ENCODE measurements at places on chromosomes 1 and 21.

- no peak for DNase-seq
Observed at GRCh38 chr1:32361674-32362473, 411 bp downstream of the FAM229A start.

DNA sequence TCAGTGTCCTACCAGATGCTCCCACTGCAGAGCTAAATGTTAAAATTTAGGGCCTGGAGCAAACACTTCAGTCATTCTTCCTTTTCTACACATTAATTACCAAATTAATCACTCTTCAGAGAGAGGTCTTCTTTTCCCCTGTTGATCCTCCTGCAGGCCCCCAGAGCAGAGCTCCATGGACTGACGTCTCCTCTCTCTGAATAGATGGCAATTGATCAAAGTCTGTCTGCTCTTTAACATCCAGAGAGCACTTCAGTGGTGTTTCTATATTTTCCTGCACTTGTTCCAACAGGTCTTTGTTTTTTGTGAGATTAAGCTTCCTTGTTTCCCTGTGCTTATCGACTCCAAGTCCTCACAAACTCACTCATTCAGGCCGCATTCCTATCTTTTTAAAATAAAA lies 239.3 kb downstream of the SIPA1L2 start:
- no peak for DNase-seq

DNA sequence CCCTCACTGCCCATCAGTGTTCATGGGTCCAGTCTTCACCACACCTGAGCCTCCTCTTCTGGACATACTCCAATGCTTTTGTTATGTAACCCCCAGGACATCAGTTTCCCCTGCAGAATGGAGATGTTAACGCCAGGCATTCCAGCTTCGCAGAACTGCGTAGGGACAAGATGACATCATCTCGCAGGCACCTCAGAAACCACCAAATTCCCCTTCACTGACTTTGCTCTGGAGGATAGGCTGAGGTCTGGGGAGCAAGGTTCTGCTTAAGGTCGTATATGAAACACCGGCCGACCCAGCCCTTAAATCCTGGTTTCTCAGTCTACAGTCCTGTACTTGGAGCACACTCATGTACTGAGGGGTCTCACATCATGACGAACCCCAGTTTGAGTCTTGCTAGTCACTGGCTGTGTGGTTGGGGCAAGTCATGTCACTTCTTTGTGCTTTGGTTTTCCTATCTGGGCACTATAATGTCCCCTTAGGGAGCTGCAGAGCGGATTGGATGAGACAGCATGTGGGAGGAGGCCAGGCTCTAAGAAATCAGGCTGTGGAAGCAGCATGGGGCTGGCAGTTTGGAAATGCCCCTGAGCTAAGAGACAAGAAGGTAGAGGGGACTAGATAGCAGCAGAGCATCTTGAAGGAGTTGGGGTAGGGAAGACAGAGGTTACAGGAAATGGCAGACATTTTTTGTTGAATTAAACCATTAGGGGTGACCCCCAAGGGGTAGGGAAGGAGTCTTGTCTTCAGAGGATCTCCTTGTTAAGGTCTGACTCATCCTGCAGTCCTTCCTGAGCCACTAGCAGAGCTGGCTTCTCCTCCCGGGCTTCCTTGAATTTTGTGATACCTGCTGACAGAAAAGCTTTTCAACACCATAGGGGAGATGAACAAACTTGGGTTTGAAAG lies 138.3 kb downstream of the FOXD2 start:
- no peak for DNase-seq

GRCh38 chr1:51776408-51776807 lies 102.1 kb downstream of the NRDC start:
- no peak for DNase-seq

- no peak for DNase-seq
Observed at GRCh38 chr1:37501661-37502060, 12.9 kb downstream of the MEAF6 start.

- no peak for DNase-seq
Observed at GRCh38 chr21:36700971-36701755, 2.2 kb downstream of the SIM2 start.

DNA sequence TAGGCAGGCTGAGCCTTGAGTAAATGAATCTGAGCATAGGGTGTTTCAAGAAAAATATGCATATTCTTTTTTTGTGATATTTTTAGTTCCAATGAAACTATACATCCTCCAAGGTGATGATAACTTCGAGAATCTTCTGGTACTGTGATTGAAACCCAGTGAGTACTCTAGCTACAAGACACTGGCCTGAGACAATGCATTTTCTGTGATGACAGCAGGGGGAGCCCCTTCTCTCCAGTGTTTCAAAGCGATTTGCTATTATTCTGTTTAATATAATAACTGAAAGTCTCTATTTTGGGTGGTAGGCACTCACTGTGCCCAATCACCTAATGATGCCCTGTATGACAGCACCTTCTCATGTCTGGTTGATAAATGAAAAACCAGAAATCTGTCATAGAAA lies 12.1 kb downstream of the IRF2BP2 start:
- DNase-seq, result peak; percentile 59

DNA sequence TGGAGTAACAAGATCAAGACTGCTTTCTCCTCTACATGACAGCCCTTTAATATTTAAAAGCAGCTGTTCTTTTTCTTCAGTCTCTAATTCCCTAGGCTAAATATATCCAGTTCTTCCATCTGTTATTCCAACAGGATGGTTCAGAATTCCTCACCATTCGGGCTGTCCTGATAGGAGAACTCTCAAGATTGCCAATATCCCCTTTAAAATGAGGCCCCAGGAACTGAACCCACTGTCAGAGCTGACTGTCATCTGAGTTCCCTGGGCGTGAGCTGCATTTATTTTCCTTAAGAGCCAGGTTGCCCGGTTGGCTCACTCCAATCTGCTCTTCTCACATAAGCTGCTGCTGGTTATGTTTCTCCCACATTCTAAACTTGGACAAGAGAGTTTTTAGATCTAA lies 177.6 kb downstream of the MIS18A start:
- no peak for DNase-seq

DNA sequence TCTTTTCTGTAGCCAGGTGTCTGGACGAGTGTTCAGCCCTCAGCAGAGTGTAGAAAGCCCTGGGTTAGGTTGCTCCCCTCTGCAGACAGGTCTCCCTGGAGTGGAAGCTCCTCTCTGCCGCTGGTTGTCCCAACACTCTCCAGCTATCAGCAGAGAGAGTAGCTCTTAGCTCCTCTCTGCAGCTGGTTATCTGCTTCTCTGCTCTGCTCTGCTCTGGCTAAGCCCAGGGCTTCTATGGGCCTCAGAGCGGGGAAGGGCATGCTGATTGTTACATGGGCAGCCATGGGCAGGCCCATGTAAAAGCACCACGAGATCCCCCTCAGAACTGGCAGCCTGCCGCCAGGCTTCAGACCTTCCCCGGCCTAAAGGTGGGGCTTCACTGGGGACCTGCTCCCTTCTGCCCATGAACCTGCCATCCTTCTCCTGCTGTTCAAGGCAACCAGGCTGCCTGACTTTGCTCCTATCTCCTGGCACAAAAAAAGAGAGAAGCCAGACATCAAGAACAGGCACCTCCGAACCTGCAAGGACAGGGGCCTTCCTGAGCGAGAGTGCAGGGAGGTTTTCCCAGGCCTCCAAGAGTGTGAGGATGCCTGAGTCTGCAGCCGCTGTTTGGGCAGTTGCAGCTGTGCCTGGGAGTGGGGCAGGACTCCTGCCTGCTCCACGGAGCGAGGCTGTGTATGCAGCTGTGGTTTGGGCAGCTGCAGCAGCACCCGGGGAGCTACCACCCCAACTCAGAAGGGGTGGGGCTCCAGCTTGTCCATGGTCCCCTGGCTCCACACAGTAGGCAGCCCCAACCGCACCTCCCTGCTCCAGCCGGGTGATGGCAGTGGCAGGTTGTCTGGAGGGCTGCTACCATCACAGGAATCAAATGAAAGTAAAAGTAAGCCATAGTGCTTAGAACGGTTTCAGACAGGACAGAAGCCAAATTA lies 973.7 kb downstream of the LTN1 start:
- DNase-seq, result no peak

GRCh38 chr21:43957611-43958362 lies 54.3 kb upstream of the TRAPPC10 start:
- DNase-seq, result no peak

- no peak for DNase-seq
Observed at GRCh38 chr1:10014016-10014415, 17.0 kb downstream of the RBP7 start.

DNA sequence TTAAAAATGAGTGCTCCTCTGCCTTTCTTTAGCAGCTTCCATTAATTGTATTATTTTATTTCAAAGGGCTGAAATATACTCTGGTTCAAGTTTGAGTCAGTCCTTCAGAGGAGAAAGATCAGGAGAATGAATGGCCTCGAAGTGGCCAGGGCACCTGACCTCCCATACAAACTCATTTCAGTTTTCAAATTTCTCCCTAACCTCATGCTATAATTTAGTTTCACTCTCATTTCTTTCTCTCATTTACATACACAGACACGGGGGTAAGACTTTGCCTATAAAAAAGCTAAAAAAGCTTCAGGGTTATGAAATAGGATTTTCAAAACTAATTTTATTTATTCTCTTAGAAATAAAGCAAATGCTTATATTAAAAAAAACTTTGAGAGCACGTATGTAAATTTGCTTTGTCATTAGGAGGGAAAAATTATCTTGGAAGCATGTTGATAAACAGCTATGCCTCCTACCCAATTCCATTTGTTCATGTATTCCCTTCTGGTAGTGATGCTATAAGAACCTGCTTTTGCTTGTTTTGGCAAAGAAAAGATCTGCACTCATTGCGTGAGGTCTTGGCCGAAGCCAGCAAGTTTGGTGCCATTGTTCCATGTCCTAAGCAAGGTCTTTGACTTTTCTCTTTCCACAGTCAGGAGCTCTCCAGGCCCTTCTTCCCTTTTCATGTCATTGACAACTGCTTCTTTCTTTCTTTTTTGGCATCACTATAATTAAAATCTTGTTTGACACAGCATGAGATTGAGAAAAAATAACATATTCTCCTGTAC lies 80.4 kb upstream of the LRRC53 start:
- DNase-seq, result no peak

DNA sequence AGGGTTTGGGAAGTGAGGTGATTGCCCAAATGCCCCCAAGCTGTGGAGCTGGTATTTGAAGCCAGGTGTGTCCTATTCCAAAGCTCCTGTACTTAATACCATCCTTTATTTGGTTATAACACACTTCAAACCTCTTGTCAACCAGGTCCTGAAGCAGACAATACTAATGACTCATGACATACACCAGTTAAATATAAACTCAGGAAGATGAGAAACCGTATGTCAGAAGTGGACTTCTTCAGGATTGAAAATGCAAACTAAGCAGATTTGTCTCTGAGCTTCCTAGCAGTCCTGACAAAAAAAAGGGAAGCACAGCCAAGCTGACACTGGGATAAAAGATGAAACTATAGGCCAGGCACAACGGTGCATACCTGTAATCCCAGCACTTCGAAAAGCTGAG lies 70.6 kb downstream of the ALPL start:
- DNase-seq, result no peak

DNA sequence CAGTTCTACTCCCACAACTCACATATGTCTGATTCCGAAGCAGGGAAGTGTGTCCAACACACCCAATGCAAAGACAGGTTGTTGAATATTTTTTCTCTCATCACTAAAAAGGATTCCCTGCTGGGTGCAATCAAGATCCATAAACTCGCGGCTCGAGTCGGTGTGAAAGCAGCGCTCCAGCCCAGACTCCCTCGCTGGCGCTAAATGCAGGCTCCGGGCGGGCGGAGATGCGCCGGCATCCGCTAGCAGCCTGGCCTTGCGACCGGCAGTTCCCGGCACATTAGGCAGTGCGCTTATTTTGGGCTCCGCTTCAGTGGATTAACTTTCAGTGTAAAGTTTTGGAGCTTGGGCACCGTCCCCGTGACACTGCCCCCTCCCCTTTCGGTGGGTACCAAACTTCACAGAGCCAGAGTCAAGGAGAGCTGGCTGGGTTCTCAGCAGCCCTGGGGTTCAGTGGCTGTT lies 87.7 kb upstream of the POU3F1 start:
- no peak for DNase-seq

GRCh38 chr1:38585460-38585859 lies 274.1 kb downstream of the RRAGC start:
- no peak for DNase-seq

GRCh38 chr1:11187494-11187893 lies 1.7 kb upstream of the ANGPTL7 start:
- DNase-seq, result no peak

DNA sequence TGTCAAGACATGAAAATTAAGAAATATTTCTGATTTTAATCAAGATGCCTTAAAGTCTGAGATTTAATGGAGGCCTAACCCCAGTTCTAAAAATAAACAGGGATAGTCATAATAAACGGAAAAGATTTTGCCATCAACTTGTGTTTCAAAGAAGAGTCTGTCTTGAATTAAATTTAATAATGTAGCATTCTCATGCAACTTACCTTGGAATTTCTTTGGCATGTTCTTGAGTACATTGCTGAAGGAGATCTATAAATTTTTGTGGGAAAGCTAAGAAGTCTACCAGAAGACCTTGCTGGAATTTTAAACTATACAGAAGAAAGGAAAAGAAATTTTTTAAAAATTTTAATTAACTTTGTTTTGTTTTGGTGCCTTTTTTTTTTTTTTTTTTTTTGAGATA lies 10.6 kb downstream of the SASS6 start:
- DNase-seq, result no peak

- no peak for DNase-seq
Observed at GRCh38 chr1:180249725-180250498, 19.8 kb downstream of the LHX4 start.

- no peak for DNase-seq
Observed at GRCh38 chr1:230867101-230867902, 1.0 kb downstream of the C1orf198 start.

- DNase-seq, result no peak
Observed at GRCh38 chr1:91036894-91037829, 15.3 kb upstream of the ZNF644 start.

- DNase-seq, result no peak
Observed at GRCh38 chr1:190373705-190374336, 103.8 kb downstream of the BRINP3 start.

DNA sequence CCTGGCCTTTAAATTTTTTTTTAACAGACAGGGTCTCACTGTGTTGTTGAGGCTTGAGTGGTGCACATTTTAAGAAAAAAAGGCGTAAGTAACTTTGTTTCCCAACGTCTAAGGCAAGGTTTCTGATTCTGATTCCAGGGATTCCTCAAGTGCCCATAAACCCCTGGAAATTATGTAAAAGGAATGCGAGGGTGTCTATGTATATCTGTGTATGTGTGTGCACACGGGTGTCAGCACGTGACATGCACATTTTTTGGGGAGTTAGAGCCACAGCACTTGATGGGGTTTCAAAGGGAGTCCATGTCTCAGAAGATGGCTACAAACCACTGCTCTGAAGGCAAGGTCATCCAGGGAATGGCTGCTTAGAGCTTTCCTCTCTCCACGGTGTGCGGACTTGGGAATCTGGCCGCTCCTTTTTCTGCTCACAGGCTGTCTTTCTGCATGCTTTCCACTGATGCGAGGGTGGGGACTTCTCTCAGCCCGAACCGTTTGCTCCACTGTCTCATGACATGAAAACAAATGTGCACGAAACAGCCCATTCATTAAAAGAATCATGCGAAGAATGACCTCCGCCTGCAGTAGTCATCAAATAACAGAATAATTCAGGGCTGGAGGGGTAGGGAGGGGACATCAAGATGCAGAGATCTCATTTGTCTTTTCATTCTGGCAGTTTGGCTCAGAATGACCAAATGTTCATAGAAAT lies 18.7 kb upstream of the RERE start:
- no peak for DNase-seq
